Effector memory CD8-positive, alpha-beta T cell (primary cell): ENCODE measurements at places on chromosomes 7 and 10.

- DNase-seq, result no peak
These were observed 295.3 kb upstream of the COBL start for GRCh38 chr7:51611937-51612336.

- DNase-seq, result no peak
These were observed 43.4 kb downstream of the DNMBP start for GRCh38 chr10:99966306-99966705.

DNA sequence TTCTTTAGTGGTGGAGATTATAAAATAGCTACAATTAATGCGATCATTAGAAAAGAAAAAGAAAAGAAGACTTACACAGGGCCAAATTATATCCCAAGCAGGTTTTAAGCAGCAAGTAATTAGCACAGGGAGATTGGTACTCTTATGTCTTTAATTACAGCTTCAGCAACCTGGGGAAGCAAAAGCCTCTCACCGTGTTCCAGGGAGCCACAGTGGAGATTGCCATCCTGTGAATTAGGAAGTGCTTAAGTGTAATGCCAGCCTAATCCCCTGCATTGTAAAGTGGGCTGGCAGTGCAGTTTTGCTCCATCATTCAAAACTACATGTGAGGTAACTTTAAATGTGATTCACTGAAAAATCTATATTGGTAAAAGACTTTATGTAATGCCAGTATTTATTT, 533.5 kb upstream of the COBL start:
- DNase-seq, result no peak

GRCh38 chr7:129017264-129017663, 37.6 kb downstream of the TNPO3 start:
- DNase-seq, result no peak

DNA sequence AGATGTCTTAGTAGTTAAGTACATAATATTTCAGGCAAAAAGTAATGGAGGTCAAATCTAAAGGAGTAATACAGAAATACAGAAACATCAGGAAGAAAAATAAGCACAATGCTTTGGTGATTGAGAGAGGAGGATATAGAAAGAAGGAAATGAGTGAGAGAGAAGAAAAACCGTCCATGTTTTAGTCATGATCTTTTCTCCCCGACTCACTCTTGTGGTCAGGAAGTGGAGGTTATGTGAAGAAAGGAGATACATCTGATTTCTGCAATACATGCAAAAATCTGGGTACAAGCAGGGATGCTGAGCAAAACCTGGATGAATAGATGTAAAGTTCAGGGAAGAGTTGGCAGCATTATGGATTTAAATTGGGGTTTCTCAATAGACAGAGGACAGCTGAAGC, 1122.5 kb downstream of the SORCS3 start:
- DNase-seq, result no peak

DNA sequence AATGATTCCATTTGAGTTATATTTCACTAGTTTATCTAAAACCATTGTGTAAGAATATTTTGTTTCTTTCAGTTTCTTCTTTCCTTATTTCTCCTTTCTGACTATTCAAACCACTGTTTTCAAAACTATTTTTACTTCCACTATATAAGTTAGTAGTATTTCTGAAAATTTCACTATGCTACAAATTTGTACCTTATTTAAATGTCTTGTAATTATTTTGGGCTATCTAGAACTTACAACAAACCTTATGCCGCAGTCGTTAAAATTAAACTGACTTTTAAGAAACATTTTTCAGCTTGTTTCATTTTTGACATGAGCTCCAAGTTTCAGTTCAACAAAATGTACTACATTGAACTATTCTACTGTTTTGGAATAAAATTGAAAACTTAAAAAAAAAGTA, 1.8 kb downstream of the TFEC start:
- no peak for DNase-seq

GRCh38 chr10:16857419-16857818, 40.2 kb upstream of the RSU1 start:
- no peak for DNase-seq

DNA sequence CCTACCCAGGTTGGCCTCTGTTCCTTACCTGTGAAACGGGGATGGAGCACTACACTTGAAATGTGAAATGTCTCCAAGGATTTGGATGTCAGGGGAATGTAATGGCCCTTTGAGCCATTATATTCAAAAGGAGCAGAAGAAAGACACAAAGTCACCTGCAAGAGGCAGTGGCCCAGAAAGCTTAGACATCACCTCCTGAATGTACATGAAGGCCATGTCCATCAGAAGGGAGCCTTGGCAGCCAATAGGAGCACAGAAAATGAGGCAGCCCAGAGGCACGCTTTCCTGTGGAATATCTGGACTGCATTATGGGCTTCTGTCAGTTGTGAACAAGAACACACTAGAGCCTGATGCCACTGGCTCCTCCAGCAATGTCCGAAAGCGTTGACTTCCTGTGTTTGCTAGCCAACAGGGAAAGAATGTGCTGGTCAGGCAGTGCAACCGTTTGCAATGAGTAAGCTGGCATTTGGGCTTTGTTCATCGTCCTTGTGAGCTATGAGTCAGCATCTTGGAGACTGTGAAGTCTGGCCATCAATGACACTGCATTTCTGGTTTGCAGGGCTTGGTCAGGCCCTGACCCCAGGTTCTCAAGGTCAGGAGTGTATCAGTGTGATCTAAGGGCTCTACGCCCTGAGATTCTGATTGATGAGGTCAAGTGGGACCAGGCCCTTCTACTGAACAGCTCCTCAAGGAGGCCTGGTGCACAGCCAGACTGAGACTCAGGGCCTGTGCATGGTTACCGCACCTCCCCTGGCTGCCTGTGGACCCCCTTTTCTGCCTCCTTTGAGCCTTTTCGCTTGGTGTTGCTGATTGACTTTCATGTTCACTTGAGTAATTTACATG, 222.4 kb downstream of the RPS24 start:
- no peak for DNase-seq

DNA sequence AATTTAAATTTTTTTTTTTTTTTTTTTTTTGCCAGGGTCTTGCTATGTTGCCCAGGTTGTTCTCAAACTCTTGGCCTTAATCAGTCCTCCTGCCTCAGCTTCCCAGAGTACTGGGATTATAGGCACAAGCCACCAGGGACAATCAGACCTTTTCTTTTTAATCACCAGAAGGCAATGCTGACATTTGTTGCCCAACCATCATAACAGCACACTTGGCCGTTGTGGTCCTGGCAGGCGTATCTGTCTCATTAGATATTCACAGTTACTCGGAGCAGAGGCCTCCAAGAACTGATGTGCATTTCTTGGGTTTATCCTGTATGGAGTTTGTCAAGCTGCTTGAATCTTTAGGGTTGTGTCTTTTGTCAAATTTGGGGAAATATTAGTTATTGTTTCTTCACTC, 100.0 kb downstream of the SORCS3 start:
- DNase-seq, result no peak

DNA sequence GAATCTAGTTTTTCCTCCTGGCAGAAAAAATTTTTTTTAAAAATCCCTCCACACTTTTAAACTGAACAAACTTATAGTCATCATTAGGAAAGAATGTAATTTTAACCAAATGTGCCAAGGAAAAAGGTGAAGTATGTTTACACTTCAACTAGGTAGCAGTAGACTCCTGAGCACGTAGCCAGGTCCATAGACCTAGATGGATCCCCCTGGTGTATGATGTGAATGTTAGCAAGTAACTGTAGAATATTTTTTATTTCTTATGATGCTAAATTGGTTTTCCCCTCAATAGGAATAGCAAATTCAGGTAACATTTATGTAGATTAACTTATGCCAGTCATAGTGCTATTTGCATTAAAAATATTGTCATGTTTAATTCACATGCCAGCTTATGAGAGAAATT, 19.6 kb downstream of the CABCOCO1 start:
- no peak for DNase-seq

DNA sequence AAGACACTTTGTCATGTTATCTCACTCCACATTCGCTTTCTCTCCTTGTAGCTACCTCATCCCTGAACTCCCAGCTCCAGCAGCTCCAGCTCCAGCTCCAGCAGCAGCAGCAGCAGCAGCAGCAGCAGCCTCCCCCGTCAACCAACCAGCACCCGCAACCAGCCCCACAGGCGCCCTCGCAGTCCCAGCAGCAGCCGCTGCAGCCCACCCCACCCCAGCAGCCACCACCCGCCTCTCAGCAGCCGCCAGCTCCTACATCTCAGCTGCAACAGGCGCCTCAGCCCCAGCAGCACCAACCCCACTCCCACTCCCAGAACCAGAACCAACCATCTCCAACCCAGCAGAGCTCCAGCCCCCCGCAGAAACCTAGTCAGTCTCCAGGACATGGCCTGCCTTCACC, 226.6 kb upstream of the YAE1 start:
- no peak for DNase-seq

- DNase-seq, result no peak
These were observed 174.8 kb downstream of the DKK1 start for GRCh38 chr10:52488606-52489485.

DNA sequence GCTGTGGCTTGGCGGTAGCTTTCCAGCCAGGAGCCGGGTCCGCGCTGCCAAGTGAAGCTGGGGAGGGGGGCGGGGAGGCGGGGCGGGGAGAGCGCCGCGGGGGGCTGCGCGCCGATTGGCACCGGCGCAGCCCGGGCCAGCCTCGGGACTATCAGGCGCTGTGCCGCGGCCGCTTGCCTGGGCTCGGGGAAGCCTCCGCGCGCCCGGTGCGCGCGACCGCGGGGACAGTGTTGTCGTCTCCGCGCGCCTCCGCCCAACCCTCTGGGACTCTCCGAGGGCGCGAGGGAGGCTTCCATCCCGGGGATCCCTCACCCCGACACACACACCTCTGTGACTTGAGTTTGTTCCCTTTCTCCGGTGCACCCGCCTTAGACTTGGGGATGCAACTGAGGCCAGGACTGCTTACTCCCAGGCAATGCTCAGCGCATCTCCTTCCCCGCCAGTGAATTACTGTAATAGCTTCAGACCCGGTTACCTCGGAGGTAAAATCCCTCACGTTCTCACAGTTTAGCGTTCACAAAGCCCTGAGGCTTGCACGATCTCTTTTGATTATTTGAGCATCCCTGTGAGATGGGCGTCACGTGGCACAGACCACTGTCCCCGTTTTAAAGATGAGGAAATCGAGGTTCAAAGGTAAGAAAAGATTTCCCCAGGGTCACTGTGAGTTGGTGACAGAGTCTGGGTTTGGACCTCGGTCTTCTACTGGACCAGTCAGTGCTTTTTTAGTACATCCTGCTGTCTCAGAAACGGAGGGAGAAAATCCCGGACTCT, at the start of gene NKX1-2:
NKX1-2 (minus strand) TSS at position 24 of the 771 bp plus-strand sequence. CDS start 92 bp downstream, outside the sequence.
- DNase-seq, result no peak

- no peak for DNase-seq
These were observed 381.9 kb upstream of the SEMA3C start for GRCh38 chr7:81300753-81301152.

- DNase-seq, result no peak
These were observed 17.5 kb downstream of the GBF1 start for GRCh38 chr10:102262744-102263370.

DNA sequence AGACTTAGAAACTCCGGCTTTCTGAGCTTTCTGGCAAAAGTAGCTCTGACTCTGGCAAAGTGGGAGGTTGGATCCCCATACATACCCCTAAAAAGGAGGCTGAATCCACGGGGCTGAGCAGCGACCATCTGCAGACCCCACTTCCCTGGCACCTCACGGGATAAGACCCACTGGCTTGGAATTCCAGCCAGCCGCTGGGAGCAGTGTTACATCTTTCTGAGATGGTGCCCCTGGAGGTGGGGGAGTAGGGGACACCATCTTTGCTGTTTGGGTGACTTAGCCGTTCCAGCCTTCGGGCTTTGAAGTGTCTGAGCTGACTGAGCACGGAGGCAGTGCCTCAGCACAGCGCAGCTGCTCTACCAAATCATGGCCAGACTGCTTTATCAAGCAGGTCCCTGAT, 45.0 kb upstream of the GRM3 start:
- no peak for DNase-seq

DNA sequence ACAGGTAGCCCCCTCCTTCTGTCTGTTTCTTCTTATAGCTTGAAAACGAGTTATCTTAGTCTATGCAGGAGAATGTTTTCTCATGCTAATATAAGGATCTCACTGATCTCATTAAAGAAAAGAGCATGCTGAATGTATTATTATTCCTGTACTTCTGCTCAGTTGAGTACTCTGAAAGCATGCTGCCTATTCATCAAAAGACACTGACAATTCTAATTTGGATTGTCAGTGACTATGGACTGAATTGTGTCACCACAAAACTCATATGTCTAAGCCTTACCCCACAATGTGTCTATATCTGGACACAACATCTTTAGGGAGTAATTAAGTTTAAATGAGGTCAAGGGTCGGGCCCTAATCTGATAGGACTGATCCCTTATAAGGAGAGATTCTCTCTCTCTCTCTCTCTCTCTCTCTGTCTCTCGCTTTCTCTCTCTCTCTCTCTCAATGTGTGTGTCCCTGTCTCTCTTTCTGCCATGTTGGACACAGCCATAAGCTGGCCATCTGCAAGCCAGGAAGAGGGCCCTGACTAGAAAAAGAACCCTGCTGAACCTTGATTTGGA, 98.4 kb downstream of the GNAT3 start:
- no peak for DNase-seq

DNA sequence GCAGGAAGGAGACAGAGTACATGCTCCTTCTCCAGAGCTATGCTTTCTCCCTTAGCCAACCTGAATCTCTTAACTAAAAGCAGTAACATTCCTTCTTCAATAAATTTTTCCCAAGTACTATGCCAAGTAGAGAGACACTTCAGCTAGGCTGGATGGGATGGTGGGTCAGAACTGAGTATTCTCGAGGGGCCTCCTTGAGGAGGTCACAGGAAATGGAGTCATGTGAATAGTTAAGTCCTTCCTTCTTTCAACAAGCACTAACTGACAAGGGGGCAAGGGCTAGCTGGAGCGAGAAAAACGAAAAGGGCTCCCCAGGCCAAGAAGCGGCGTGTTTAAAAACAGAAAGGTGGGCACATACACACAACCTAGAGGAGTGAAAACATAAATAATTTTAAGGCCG, 5.5 kb downstream of the RSU1 start:
- DNase-seq, result no peak

GRCh38 chr10:133236401-133237240, 1.0 kb upstream of the VENTX start:
- DNase-seq, result no peak

GRCh38 chr7:42351316-42351935, 114.4 kb upstream of the GLI3 start:
- DNase-seq, result no peak

- DNase-seq, result no peak
These were observed 24.1 kb downstream of the SSMEM1 start for GRCh38 chr7:130231792-130232191.

- DNase-seq, result no peak
These were observed 273.6 kb downstream of the DYNC1I1 start for GRCh38 chr7:96045919-96046318.

DNA sequence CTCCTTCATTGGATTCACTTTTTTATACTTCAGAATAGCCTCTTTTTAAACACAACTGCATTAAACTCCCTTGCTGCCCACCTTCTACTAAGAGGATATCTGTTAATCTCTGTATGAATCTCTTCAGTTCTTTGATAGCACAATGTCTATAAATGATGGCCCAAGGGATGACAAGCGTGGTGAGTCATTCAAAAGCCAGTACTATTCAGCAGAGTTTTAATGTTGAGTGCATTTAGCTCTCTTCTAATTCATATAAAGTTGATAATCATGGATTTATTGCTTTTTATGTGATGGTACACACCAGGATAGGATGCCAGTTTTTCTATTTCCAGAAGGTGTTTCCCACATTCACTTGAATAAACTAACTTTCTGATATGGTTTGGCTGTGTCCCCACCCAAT, 57.4 kb upstream of the HECTD2 start:
- DNase-seq, result no peak
